ENCODE measurements at places on chromosomes 11 and 22.

- no peak for DNase-seq
These were observed 75.4 kb upstream of the RTL6 start for GRCh38 chr22:44573451-44573850.

GRCh38 chr11:57430952-57431351 is 4.0 kb upstream of the SLC43A3 start:
- DNase-seq = no peak

- no peak for DNase-seq
These were observed at the start of gene OR5A2 for GRCh38 chr11:59426361-59427067. OR5A2 (minus strand) TSS chr11:59426413; CDS start chr11:59422953, 3,460 bp downstream.

- no peak for DNase-seq
These were observed 45.2 kb downstream of the TBX1 start for GRCh38 chr22:19805821-19806212.

DNA sequence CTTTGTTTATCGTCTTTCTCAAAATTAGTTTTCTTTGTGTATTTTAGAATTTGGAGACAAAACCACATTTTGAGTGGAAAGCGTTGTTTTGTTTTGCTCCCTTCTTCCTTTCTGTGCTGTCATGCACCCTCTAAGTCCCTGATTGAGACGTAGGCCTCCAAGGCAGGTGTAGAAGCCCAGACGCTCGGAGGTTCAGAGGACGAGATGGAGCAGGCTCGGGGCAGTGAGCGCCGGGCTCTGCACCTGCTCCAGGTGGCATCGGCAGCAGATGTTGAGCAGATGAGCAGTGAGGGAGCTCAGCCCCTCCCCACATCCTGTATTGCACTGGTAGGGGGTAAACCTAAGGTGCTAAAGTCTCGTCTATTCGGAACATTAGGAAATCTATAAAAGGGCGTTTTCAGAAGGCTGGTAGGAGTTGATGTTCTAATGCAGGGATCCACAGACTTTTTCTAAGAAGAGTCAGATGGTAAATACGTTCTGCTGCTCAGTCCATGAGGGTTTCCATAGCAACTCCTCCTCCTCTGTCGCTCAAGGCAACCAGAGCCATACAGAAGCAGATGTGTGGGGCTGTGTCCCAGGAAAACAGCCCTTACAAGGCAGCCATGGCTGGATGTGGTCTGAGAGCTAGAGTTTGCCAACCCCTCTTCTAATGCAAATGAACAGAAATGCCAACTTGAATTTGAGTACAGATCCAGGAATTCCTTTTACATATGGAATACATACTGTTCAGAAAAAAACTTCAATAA is 724.2 kb downstream of the BRD1 start:
- DNase-seq = no peak

Data from GM10248 (cell line).